Left kidney (tissue), 8 donors: ENCODE measurements at places on chromosomes 1 and 21.

DNA sequence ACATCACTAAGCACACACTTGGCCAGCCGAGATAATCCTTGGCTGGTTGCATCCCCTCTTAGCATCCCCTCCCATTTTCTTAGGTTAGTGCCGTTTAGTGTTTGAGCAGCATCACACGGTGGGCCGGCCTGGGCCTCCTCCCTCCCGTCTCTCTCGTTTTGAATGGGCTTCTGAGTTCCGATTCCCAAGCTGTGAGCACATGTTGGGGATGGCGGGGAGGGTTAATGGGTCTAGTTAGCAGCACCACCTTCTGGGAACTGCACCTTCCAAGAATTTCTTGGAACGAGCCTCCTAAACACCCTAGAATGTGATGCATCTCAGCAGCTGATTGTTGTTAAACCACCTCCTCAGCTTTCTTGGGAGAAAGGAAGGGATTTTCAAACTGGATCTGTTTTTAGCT lies 73.3 kb downstream of the CNIH3 start:
- DNase-seq = no peak

DNA sequence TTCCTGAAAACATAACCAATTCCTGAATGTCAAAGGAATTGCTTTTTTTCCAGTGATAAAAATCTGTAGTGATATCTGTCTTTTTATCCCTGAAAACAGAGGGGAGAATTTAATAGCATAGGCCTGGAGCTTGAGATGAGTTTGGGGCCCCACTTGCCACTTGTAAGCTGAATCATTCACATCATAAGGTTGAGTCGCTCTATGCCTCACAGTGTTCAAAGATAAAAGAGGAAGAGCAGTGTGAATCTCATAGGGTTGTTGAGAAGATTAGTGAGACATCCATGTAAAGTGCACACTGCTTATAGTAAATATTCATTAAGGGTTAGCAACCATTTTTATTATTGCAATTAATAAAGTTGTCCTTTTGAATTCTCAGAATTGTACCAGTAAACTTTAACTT lies 271.3 kb downstream of the DNM3 start:
- no peak for DNase-seq

DNA sequence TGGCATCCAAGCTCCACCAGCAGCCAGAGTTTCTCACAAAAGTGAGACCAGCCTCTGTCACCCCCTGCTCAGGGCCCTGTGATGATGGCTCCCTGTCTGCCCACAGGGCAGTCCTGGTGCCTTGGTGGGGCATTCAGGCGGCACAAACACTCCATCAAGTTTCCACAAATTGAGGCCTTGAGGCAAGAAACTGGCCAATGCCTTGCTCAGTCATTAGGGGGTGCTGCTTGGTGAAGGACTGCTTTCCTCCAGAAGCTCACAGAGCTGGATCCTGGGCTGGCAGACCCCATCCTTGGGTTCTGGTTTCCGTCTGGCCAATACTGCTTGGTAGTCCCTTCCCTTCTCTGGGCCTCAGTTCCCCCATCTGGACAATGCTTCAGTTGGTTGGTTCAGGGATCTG lies 12.5 kb upstream of the AHDC1 start:
- DNase-seq = no peak

DNA sequence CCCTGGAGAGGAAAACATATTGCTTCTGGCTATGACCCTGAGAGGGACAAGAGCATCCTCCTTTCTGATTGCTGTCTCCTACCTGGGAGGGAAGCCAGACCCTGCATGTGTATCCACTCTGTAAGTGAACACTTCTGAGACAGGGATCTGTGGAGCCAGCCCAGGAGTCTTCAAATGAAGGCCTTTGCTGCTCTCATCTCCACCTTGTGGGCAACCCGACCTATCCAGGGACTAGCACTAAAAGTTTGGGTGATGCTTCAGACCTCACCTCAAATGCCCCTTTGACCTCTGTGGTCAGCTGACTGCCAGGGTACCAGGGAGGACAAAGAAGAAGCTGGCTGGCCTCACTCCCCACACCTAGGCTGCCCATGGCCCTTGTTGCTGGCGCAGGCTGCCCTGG lies 64.7 kb downstream of the KCND3 start:
- no peak for DNase-seq

- DNase-seq = no peak
These were observed 8.8 kb downstream of the NCMAP start for GRCh38 chr1:24564695-24565094.

GRCh38 chr21:29496337-29496736 lies 197.6 kb downstream of the BACH1 start:
- DNase-seq = no peak

GRCh38 chr1:30707412-30708360 lies 15.7 kb downstream of the MATN1 start:
- peak; percentile 59 for DNase-seq

DNA sequence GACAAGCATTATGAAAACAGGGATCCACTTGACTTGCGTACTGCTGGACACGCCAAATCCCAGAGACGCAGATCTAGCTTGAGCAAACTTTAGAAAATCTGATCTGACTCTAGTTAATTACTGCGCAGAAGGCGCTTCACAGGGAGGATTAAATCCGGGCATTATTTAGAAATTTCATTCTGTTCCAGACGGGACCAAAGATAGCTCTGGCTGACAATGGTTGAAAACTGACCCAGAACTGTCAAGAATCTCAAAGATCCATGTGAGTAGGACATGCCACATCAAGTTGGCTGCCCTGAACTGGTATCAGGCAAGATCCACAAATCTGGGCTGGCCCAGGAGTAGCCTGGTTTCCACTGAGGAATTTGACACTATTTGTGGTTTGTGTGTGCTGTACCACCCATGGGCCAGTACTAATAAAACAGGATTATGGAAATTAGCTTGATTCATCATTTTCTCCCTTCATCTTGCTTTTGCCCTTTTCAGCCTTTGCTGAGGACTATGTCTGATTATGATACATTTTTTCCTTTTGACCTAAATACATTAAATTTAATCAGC lies 171.0 kb downstream of the VAV3 start:
- no peak for DNase-seq

- DNase-seq = no peak
These were observed 47.1 kb downstream of the ATP2B4 start for GRCh38 chr1:203673550-203674411.

- no peak for DNase-seq
These were observed 64.9 kb downstream of the TMEM53 start for GRCh38 chr1:44609412-44609767.

DNA sequence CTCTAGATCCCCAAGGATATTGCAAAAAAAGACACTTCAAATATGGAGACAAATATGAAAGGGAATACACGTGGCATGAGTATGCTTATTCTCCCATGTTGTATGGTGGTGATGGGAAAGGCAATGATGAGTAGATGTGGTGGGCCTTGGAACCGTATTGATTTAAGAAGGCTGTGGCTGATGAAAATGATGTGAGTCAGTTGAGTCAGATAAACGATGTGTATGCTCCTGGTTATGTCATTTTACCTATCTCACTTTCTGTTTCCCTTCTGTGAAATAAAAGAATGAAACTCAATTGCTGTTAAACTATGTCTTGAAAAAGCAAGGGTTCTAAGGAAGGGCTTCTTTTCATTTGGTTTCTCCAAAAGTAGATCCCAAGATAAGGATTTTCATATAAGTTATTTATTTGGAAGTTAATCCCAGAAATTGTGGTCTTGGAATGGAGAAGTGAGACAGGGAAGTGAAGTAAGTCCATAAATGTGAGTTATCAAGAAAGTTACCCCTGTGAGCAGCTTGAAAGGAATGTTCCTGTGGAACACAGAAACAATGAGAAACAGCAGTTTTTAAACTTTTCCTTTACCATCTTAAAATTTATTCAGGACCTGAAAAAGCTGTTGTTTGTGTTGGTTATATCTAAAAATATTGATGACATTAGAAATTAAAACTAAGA lies 292.0 kb downstream of the DUSP10 start:
- DNase-seq = no peak

GRCh38 chr1:65894738-65895605 lies 102.3 kb downstream of the PDE4B start:
- DNase-seq = no peak

DNA sequence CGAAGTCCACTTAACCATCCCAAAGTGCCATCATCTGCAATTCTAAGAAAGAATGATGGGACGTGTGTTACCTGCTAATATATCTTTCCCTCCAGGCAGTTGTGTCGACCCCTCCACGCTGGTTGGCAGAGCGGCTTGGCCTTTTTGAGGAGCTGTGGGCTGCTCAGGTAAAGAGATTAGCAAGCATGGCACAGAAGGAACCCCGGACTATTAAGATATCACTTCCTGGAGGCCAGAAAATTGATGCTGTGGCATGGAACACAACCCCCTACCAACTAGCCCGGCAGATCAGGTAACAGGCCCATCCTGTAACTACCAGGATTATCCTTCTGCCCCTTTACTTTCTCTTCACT lies 520 bp downstream of the TARS2 start:
- DNase-seq = no peak

DNA sequence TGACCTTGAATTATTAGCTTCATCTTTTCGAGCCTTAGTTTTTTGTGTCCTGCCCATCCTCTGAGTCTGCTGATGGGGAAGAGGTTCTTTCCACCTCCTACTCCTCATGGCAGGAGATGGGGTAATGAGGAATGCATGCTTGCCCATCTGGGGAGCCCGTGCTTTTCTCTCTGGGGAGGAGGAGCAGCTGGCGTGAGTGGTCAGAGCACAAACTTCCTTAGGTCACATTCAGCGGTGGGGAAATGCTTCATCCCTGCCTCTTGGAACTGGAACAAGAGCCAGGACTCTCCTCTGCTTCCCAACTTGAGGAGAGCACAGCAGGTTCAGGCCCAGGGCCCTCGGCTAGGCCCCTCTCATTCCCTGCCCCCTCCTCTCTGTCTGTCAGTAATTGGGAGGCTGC lies 155.0 kb downstream of the PCNX2 start:
- DNase-seq = no peak

- DNase-seq = peak; percentile 84
These were observed 76.5 kb downstream of the ACTL8 start for GRCh38 chr1:17831597-17831996.

GRCh38 chr1:90486134-90486824 lies 230.8 kb downstream of the BARHL2 start:
- DNase-seq = no peak

- DNase-seq = no peak
These were observed 101.5 kb downstream of the HLCS start for GRCh38 chr21:36864974-36865373.
